Activated CD4-positive, alpha-beta memory T cell treated with anti-CD3 and anti-CD28 coated beads for 36 hours (primary cell): ENCODE measurements at places on chromosomes 13 and 19.

- H3K36me3 ChIP-seq = no peaks in the 10 kb centered on the region
- H3K27me3 ChIP-seq = peaks cover 2% of the 10 kb centered on the region
- DNase-seq = no peak
- no peaks in the 10 kb centered on the region for H3K4me1 ChIP-seq
- H3K27ac ChIP-seq = no peak overlapping the region
Measured at GRCh38 chr19:8840708-8841107, 8.5 kb downstream of the MBD3L1 start.

- no peaks in the 10 kb centered on the region for H3K4me1 ChIP-seq
- H3K4me3 ChIP-seq = no peak overlapping the region
- DNase-seq = peak; percentile 32
- H3K27ac ChIP-seq = no peak overlapping the region
Measured at GRCh38 chr13:97574926-97575325, 141.0 kb downstream of the RAP2A start.

DNA sequence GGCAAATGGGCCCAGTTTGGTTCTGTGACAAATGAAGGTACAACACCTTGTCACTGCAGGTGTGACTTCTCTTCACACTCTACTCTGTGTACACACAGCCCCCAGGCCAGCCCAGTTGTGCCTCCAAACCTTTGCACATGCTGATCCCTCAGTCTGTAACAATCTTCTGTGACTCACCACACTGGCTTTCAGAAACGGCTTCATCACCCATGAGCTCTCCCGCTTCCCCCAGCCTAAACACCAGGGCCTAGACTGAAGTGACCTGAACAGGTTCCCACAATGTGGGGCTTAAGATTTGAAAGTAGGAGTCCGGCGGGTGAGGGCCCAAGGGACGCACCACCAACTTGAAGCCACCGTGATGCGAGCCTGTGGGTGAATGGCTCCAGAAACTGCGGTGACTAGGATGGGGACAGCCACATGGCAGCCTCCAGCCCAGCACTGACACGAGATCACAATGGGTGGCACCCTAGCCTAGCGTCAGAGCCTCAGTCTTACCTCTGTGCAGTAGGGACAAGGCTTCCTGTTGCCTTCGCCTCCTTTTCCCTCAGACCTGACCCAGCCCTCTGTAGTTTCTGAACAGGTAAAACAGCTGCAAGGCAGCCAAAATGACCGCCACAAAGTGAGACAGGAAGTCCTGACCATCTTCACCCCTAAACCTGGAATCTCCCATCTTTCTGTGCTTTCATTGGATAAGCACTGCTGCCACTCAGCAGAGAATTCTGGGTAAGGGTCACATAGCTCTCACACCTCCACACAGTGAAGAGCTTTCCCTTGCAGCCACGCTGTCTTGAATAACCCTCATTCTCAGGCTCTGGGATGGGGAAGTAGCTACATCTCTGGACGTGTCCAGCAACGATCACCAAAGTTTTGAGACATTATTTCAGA, 34.2 kb upstream of the ZNF599 start:
- H3K36me3 ChIP-seq = peaks cover 12% of the 10 kb centered on the region
- no peak overlapping the region for H3K4me3 ChIP-seq
- no peaks in the 10 kb centered on the region for H3K4me1 ChIP-seq
- H3K27me3 ChIP-seq = no peaks in the 10 kb centered on the region
- H3K27ac ChIP-seq = no peak overlapping the region

- no peaks in the 10 kb centered on the region for H3K4me1 ChIP-seq
- no peak overlapping the region for H3K27ac ChIP-seq
- H3K27me3 ChIP-seq = peaks cover 9% of the 10 kb centered on the region
- DNase-seq = no peak
- H3K36me3 ChIP-seq = no peaks in the 10 kb centered on the region
Measured at GRCh38 chr13:21735701-21736401, 65.0 kb downstream of the FGF9 start.

DNA sequence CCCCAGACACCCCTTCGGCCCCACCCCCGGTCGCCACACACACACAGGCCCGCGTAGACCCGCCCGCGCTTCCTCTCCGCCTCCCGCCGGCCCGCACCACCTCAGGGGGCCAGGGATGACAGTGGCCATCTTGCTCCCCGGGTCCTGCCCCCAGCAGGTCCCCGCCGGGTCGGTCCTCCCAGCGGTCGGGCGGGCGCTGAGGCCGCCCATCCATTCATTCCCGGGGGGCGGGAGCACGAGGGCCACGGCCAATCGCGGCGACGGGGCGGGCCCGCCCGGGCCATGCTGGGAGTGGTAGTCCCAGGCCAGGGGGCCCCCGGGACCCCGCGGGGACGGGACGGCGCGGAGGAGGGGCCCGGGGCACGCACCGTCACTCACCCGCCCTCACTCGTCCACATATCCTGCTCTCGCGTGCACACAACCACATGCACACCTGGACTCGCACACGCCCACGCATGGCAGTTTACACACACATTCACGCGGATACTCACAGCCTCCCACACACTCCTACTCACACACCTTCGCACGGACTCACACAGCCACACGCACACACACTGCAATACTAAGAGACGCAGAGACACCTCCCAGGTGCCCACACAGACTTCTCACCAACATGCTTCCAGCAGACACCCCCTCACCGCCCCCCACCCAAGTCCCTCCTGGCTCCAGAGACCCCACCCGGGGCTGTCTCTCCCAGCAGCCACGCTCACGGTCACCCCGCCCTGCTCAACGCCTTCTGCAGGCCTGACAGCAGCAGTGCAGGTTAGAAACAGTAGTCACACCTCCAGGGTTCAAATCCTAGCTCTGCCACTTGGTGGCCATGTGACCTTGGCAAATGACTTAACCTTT, at the start of gene DPF1:
DPF1 (minus strand) TSS at position 209 of the 849 bp plus-strand sequence; CDS start at position 129, 80 bp downstream.
- no peak within 1 kb of the TSS for H3K27ac ChIP-seq
- H3K4me1 ChIP-seq = peaks cover 25% of the 10 kb centered on the region
- no peaks in the 10 kb centered on the region for H3K36me3 ChIP-seq

DNA sequence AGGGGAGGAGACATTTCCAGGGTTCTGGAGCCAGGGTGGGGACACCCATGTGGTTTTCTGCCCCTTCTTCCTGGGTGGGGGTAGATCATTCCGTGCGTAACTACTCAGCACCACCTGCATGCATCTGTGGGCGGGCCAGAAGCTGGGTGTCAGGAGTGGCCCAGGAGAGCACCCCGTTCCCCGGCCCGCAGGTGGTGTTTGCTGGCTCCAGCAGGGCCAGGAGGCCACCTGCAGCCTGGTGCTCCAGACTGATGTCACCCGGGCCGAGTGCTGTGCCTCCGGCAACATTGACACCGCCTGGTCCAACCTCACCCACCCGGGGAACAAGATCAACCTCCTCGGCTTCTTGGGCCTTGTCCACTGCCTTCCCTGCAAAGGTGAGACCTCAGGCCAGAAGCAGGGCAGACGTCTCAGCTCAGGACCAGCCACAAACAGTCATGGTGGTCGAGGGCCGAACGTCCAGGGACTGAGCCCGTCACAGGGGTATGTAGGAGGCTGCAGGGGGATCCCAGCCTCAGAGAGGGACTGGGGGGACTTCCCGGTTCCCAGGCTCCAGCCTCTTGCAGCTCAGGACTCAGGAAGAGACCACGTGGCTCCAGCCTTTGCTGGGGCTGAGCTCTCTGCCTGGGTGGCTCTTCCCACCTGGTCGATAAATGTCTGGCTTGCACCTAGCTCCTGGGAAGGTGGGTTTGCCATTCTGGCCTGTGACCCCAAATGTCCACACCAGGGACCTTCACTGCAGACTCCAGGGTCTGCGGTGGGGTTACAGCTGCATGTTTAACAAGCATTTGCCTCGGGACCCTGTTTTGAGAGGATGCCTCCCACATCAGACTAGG, 1.6 kb downstream of the FSTL3 start:
- H3K4me1 ChIP-seq = no peaks in the 10 kb centered on the region
- no peak for DNase-seq
- H3K27me3 ChIP-seq = peaks cover 15% of the 10 kb centered on the region

DNA sequence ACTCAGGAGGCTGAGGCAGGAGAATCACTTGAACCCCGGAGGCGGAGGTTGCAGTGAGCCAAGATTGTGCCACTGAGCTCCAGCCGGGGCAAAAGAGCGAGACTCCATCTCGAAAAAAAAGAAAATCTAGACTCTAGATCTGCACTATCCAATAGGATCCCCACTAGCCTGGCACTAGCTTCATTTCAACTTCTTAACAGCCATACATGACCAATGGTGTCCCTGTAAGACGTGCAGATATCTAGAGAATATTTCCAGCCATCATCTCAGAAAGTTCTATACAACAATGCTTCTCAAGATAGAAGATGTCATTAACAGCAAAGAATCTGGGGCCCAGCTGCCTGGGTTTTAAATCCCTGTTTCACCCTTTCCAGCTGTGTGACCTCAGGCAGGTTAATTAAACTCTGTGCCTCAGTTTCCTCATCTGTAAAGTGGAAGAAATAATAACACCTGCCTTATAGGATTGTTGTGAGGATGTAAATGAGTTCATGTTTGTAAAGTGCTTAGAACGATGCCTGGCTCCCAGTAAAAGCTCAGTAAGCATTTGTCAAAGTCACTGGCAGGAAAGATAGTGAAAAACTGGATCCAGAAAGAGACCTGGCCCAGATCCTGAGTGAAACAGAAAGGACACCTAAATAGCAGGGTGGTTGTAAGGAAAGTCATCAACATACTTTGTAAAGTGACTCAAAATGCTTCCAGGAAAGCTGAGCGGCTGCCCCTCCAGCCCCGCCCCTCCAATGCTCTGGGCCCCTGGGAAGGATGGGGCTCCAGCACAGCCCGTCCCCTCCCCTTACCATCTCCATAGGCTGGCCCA, 13.5 kb downstream of the WIZ start:
- H3K4me3 ChIP-seq = no peak overlapping the region
- H3K36me3 ChIP-seq = peaks cover 6% of the 10 kb centered on the region
- H3K4me1 ChIP-seq = peaks cover 18% of the 10 kb centered on the region

GRCh38 chr19:40687525-40688016, 2.9 kb downstream of the NUMBL start:
- peaks cover 15% of the 10 kb centered on the region for H3K36me3 ChIP-seq
- peaks cover 4% of the 10 kb centered on the region for H3K4me1 ChIP-seq
- no peak overlapping the region for H3K4me3 ChIP-seq
- H3K27me3 ChIP-seq = no peaks in the 10 kb centered on the region

GRCh38 chr13:114026481-114026880, 52.6 kb upstream of the C13orf46 start:
- peaks cover 25% of the 10 kb centered on the region for H3K36me3 ChIP-seq
- H3K27ac ChIP-seq = no peak overlapping the region
- DNase-seq = no peak
- no peak overlapping the region for H3K4me3 ChIP-seq
- H3K27me3 ChIP-seq = no peaks in the 10 kb centered on the region

DNA sequence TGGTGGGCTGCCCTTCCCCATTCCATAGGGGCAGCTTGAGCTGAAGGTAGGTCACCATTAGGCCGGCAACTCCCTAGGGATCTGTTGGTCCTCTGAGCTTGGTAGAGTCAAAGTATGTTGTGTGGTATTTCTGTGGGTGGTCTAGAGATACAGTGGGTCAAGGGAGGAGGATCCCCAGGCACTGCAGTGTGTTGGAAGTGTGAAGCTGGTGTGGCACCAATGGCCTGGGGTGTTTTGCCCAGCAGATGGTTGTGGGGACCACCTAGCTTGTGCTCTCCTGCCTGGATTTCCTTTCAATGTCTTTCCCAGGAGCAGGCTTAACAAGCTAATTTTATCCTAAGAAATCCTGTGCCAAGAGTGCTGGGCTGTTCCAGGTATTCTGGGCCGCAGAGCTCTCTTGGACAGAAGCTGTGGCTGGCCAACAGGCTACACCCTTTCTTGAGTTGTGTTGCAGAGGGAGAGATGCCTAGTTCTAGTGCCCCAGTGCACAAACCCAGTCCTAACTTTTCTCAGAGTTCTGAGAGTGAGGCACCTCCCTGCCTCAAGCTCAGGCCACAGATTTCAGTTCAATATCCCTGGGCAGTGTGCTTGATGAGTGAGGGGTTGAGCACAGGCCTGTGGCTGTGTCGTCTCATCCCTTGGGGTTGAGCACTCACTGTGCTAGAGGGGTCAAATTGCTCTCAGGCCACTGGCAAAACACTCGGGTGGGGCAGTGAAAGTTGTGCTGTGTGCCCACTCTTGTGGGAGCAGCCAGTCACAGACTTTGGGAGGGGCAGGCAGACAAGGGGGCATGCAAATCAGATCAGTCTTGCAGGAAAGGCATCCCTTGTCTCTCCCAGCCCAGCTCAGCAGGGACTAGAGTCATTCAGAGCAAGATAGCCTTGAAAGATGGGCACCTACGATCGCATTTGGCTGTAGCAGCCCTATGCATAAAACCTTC, 1806.1 kb upstream of the MIR17HG start:
- H3K27me3 ChIP-seq = no peaks in the 10 kb centered on the region
- no peaks in the 10 kb centered on the region for H3K4me1 ChIP-seq

DNA sequence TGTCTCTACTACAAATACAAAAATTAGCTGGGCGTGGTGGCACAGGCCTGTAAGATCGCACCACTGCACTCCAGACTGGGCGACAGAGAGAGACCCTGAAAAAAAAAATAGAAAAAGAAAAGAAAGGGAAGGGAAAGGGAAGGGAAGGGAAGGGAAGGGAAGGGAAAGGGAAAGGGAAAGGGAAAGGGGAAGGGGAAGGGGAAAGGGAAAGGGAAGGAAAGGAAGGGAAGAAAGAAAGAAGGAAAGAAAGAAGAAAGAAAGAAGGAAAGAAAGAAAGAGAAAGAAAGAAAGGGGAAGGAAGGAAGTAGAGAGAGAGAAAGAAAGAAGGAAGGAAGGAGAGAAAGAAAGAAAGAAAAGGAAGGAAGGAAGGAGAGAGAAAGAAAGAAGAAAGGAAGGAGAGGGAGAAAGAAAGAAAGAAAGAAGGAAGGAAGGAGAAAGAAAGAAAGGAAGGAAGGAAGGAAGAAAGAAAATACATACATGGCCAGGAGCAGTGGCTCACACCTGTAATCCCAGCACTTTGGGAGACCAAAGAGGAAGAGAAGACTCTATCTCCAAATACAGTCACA, 8.1 kb upstream of the SYDE1 start:
- H3K27ac ChIP-seq = no peak overlapping the region
- peaks cover 4% of the 10 kb centered on the region for H3K36me3 ChIP-seq
- no peak overlapping the region for H3K4me3 ChIP-seq
- H3K4me1 ChIP-seq = no peaks in the 10 kb centered on the region
- H3K27me3 ChIP-seq = no peaks in the 10 kb centered on the region

- no peak for DNase-seq
- peaks cover 17% of the 10 kb centered on the region for H3K4me1 ChIP-seq
Measured at GRCh38 chr19:50796128-50796633, 6.0 kb downstream of the ACP4 start.

DNA sequence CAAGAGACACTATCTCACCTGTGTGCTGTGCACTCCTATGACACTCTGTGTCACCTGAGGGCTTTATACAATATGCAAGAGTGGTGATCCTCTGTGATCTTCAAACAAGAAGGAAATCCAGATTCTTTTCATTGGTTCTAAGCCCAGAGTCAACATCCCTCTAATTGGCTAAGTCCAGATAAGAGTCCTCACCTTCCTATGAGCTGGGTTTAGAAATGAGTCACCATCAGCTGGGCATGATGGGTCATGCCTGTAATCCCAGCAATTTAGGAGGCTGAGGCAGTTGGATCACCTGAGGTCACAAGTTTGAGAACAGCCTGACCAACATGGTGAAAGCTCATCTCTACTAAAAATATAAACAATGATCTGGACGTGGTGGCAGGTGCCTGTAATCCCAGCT, 144.4 kb downstream of the ZNF675 start:
- H3K4me3 ChIP-seq = no peak overlapping the region
- H3K27ac ChIP-seq = no peak overlapping the region
- H3K27me3 ChIP-seq = no peaks in the 10 kb centered on the region
- H3K4me1 ChIP-seq = no peaks in the 10 kb centered on the region
- no peak for DNase-seq

GRCh38 chr13:112576191-112576590, 11.8 kb downstream of the TUBGCP3 start:
- H3K36me3 ChIP-seq = peaks cover 12% of the 10 kb centered on the region
- no peak overlapping the region for H3K27ac ChIP-seq
- no peak for DNase-seq
- H3K4me3 ChIP-seq = no peak overlapping the region
- H3K4me1 ChIP-seq = peaks cover 70% of the 10 kb centered on the region

GRCh38 chr19:39603825-39604224, 1.5 kb downstream of the LGALS13 start:
- no peak for DNase-seq
- H3K4me3 ChIP-seq = no peak overlapping the region
- H3K27ac ChIP-seq = no peak overlapping the region
- peaks cover 23% of the 10 kb centered on the region for H3K27me3 ChIP-seq
